ELF-1 (cell line): ENCODE measurements at places on chromosomes 4 and X.

GRCh38 chr4:94428884-94429283 lies 22.9 kb upstream of the PDLIM5 start:
- no peak for DNase-seq

GRCh38 chrX:7050271-7050670 lies 97.2 kb upstream of the STS start:
- DNase-seq, result peak; percentile 16

DNA sequence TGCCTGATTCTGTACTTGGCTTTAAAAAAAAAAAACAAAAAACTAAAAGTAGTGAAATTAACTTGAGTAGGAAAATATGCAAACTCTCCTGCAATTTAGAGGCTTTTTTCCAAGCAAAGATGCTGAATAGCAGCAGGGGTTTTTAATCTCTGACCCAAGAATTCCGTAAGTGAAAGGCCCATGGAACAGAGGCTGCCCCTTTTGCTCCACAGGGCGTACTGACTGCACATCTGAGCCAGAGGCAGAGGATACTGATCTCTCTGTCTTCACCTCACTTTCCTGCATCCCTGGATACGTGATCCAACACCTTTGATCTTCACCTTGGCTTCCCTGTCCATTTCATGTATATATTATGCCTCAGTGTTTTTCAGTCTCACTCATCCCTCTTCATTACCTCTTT lies 3.9 kb downstream of the FAM149A start:
- DNase-seq, result no peak

DNA sequence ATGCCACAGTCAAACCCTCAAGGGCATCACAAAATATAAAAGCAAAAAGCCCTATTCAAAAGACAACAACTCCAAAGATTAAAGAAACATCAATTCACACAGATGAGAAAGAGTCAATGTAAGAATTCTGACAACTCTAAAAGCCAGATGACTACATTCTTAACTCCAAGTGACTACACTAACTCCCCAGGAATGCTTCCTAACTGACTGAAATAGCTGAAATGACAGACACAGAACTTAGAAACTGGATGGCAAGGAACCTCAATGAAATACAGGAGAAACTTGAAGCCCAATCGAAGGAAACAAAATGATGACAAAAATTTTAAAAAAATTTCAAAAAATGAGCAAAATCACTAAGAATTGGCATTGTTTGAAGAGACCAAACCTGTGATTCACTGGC lies 1047.6 kb upstream of the PCDH10 start:
- no peak for DNase-seq

GRCh38 chr4:38526412-38526811 lies 137.6 kb upstream of the KLF3 start:
- DNase-seq, result no peak

- DNase-seq, result peak; percentile 16
Observed at GRCh38 chr4:121998024-121998423, 46.2 kb upstream of the TRPC3 start.

DNA sequence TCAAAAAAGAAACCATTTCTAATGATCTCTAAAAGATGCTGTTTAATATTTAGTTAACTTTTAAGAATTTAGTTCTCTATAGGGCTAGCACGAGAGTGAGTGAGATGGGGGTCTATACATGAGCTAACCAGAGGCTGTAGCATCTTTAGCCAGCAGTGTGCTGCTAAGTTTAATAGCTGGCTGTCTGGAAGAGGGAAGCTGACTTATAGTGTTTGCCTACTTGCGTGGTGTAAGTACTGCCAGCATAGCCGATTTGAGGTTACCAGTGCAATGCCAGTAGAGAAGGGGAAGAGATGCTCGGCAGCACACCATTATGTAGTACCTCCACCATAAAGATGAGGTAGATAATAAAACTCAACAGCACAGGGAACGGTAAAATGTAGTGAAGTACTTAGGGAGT lies 47.1 kb upstream of the TMEM131L start:
- DNase-seq, result no peak

GRCh38 chr4:156038772-156039171 lies 85.1 kb upstream of the CTSO start:
- DNase-seq, result no peak

GRCh38 chr4:154189346-154189745 lies 302.3 kb downstream of the DCHS2 start:
- no peak for DNase-seq

DNA sequence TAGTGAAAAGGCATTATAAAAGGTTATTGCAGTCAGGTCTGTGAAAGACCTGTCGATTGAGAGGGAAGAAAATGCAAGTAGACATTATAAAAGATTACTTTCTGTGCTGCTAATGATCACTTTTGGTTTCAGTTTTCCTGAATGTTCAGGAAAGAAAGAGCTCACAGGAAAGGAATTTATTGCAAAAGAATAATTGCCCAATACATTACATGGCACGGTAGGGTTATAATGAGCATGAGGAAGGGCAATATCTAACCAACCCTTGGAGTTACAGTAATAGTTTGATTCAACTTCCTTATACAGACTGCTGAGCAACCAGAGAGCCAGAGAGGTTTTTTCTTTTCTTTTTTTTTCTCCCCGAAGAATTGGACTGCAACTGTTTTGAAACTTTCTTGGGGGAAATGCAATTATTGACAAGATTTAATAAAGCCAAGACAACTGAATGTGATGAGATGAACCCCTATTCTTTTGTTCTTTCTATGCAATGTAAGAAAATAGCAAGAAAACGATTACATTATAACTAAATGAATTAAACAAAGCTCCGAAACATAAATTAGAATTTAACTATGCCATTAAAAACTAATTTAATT lies 247.0 kb downstream of the C4orf33 start:
- DNase-seq, result no peak

DNA sequence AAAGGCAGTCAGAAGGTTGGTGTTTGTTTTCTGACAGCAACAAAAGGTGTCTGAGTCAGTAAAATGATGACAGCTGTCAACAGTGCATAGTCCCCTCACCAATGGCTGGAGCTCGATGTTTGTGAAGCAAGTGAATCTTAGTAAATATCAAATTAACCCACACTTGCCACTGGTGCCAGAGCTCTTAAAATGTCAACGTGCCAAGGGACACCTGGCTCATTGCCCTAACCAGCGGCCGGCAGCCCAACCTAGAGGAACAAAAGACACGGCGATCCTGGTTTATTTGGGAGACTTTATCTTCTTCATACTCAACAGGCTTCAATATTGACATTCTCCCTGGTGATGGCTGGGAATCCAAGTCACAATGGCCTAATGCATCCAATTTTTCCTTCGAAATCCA lies 143.4 kb downstream of the CPEB2 start:
- no peak for DNase-seq

GRCh38 chr4:28469886-28470285 lies 1609.2 kb downstream of the STIM2 start:
- no peak for DNase-seq

GRCh38 chr4:108371282-108371681 lies 202.6 kb upstream of the LEF1 start:
- no peak for DNase-seq
